ENCODE measurements at places on chromosomes 6 and 20.

GRCh38 chr20:20683481-20684321 is 28.7 kb downstream of the RALGAPA2 start:
- no peak for DNase-seq

DNA sequence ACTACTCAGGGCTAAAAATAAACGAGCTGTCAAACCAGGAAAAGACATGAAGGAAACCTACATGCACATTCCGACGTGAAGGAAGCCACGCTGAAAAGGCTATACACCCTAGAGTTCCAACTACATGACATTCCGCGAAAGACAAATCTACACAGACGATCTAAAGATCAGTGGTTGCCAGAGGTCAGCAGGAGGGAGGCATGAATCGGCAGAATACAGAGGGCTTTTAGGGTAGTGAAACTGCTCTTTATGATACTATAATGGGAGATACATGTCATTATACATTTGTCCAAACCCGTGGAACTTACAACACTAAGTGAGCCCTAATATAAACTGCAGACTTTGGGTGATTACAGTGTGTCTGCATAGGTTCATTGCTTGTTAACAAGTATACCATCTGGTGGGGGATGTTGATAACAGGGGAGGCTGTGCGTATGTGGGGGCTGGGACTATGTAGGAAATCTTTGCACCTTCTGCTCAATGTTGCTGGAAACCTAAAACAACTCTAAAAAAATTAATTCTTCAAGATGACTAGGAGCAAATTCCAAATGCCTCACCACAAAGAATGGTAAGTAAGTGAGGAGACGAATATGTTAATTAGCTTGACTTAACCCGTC is 132.2 kb upstream of the CDH4 start:
- no peak for DNase-seq

DNA sequence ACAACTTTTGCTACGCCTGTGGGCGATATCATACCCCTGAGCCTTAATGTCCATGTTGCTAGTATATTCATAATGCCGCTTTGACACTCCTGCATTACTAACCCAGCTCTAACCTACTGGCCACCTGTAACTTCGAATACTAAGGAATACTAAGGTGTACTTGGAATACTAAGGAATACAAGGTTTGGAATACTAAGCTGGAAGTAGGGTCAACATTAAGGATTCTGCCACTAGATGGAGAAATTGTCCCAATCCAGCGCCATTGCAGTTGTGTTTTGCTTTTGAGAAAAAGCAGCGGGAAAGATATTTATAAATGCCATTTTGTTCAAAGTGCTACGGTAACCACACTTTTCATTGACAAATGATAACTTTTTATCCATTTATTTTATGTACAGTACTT is 10.7 kb downstream of the TBXT start:
- no peak for DNase-seq

DNA sequence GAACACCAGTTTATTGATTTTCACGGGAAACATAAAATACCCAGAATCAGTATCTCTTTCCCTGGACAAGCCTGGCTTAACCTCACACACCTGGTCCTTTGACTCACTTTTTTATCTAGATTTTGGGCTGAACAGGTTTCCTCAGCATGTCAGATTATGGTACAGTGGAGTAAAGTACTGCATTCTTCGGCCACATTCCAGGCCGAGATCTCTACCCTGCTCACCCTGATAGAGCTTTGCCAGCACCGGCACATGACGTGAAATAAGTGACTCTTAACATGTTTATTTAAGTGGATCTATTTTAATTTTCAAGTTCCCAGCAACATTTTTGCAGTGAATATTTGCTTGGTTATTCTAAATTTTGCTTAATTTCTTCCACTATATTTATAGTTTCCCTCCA is 79.0 kb upstream of the POPDC3 start:
- no peak for DNase-seq

DNA sequence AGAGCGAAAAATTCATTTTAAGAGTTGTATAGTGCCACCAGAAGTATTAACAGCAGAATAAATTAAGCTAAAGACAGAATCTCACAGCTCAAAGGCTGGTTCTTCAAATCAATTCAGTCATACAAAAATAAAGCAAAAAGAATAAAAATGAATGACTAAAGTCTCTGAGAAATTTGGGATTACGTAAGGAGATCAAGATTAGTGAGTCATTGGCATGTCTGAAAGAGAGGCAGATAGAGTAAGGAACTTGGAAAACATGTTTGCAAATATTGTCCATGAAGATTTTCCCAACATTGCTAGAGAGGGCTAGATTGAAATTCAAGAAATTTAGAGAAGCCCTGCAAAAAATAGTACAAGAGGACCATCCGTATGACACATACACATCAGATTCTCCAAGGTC is 1413.9 kb upstream of the ADGRB3 start:
- DNase-seq, result no peak

DNA sequence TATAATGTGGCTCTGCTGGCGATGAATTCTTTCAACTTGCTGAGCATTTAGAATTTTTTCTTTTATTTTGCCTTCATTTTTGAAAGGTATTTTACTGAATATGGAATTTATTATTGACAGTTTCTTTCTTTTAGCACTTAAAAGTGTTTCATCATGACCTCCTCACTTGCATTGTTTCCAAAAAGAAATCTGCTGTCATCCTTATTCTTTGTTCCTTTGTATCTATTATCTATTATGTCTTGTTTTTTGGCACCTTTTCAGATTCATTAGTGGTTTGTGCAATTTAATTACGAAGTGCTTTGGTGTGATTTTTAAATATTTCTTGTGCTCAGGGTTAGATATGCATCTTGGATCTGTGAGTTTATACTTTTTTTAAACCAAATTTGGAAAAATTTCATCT is 26.0 kb upstream of the SLC22A2 start:
- DNase-seq, result no peak

- no peak for DNase-seq
Observed at GRCh38 chr6:117502580-117502979, 20.1 kb downstream of the DCBLD1 start.

Measured in kidney (tissue), 22 donors.